ENCODE measurements at places on chromosomes 7 and 10.

DNA sequence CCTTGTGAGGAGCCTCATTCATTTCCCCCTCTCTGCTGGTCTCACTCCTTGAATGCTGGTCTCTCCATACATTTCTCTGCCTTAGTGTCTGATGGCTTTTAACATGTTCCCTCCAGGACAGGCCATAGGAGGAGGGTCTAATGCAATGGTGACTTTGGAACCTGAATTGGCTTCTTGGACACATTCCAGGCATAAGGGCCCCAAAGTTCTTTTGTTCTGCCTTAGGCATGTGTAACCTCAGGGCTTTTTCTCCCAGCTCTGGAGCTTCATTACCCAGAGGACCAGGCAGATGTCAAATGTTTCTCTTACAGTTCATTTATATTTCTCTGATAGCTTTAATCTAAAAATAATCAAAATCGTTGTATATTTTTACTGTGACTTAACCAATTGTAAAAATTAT is 162.6 kb downstream of the SDK1 start:
- no peak for DNase-seq

- DNase-seq: no peak
Measured at GRCh38 chr10:79056736-79057391, 11.9 kb upstream of the ZMIZ1 start.

DNA sequence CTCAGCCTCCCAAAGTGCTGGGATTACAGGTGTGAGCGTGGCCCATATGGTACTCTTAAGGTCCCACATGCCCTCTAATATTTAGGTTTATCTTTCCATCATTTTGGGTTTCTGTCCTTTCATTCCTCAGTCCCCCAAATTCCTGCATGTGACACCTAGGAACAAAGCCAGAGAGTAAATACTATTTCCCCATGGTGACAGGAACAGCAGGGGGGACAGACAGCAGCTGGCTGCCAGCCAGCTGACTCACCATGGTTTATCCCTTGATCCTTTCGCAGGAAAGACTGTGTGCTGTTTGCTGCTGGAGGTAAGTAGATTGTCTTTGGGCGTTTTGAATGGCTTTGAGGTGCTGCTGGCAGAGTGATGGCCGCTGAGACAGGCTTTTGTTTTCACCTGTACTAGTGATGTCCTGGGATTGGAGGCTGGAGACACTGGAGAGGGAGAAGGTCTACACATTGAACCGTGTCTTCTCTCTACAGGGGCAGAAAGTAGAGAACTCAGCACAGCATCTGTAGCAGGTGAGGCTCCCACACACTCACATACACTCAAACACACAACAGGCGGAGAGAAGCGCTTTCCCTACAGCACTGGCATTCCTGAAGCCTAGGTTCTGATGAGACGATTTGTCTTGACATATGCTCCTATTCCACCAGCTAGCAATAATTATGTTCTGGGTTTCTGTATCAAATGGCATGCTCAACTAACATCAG is 83.7 kb upstream of the EFCAB10 start:
- no peak for DNase-seq

- DNase-seq: no peak
Measured at GRCh38 chr10:89738551-89739209, 37.3 kb downstream of the KIF20B start.

- DNase-seq: no peak
Measured at GRCh38 chr7:112763298-112763697, 26.9 kb downstream of the TMEM168 start.

- no peak for DNase-seq
Measured at GRCh38 chr10:118635674-118636402, 40.4 kb upstream of the PRLHR start.
